ENCODE measurements at places on chromosomes 11 and 22.

GRCh38 chr11:61111786-61112517 lies 9.7 kb downstream of the CD5 start:
- DNase-seq: no peak

- no peak for DNase-seq
Observed at GRCh38 chr11:121681550-121682268, 228.9 kb upstream of the SORL1-AS1 start.

GRCh38 chr11:109486129-109486528 lies 64.1 kb downstream of the C11orf87 start:
- DNase-seq: no peak

DNA sequence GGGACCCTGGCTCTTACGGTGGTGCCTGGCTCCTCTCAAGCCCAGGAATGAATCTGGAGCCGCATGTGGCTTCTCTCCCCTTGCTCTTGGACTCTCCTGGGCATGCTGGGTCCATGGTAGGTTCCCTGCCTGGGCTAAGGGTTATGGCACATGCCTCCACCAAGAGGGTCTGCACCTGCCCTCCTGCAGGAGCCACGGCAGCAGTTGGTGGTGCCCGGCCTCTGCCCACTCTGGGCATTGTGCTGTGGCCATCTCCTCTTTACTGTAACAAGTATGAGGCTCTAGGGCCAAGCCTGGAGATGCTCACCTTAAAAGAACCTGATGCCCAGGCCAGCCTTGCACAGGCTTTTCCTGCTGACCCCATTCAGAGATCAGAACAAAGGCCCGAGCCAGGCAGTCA lies 104.0 kb upstream of the PITPNB start:
- no peak for DNase-seq

DNA sequence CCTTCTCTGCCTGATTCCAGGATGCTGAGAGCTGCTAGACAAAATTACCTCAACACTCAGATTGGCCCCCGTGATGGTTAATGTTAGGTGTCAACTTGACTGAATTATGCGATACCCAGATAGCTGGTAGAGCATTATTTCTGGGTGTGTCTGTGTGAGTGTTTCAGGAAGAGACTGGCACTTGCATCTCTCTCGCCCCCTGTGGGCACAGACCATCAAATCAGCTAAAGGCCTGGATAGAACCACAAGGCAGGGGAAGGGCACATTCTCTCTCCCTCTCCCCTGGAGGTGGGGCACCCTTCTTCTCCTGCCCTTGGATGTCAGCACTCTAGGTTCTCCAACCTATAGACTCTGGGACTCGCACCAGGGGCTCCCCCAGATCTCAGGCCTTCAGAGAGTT lies 79.7 kb downstream of the KIRREL3 start:
- no peak for DNase-seq

- DNase-seq: no peak
Observed at GRCh38 chr22:20237480-20238440, 30.4 kb downstream of the RTN4R start.

- peak; percentile 30 for DNase-seq
Observed at GRCh38 chr11:7672960-7673723, at the start of gene CYB5R2. Gene CYB5R2 (minus strand): TSS chr11:7673500. CDS start chr11:7672825, 675 bp downstream.

DNA sequence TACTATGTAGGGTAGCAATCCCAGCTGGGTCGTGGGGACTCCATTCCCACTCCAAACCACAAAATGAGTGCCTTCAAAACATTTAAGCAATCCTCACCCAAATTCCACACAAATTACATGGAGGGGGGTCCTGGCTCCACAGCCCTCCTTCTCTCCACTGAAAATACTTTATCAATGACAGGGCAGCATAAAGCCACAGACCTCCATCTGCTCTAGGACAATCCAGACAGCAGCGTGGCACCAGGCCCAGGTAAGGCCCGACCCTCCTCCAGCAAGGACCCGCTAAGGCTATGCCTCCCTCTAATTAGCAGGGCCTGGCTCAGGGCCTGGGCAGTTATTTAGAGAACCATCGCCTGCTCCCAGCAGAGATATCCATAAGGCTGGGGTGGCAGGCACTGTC lies at the start of gene PANX3:
Gene PANX3, plus strand, starts transcription at position 365 of the 400 bp plus-strand sequence. CDS start 129 bp downstream, outside the sequence.
- no peak for DNase-seq

GRCh38 chr11:86524620-86525352 lies 147.6 kb downstream of the ME3 start:
- peak; percentile 65 for DNase-seq

GRCh38 chr22:21624120-21624879 lies 5.5 kb downstream of the YDJC start:
- DNase-seq: no peak

DNA sequence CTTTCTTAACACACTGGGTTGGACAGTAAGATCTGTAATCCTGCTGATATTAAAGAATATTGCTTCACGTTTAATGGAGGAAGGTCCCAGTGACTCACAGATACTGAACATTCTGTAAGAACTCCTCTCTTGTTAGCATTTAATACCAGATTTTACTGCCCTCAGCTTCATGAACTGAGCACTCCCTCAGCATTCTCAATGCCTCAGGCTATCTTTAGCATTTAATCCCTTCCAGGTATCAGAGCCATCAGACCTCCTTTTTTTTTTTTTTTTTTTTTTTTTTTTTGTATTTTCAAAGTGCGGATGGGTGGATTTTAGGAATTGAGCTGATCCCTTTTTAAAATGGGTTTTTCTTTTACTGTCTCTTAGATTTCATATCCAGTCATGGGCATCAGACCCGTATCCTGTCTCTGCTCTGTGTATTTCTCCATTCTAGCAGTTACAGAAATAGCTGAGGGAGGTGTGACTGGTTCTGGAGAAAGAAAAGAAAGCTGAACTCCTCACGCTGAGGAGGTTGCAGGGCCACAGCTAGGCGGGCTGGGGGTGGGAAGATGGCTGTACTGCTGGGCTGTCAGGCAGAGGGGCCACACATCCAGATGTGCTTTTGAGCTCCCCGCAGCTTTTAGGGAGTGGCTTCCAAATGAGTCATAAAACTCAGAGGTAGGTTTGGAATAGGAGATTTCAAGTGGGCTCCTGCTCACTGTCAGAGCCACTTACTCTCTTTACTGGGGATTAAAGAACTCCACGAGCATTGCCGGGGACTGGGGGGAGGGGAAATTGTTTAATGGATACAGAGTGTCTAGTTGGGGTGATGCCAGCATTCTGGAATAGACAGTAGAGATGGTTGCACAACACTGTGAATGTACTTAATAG lies 97.0 kb downstream of the SYT9 start:
- peak; percentile 39 for DNase-seq

GRCh38 chr11:124315052-124315451 lies 1.3 kb upstream of the OR8D1 start:
- no peak for DNase-seq

DNA sequence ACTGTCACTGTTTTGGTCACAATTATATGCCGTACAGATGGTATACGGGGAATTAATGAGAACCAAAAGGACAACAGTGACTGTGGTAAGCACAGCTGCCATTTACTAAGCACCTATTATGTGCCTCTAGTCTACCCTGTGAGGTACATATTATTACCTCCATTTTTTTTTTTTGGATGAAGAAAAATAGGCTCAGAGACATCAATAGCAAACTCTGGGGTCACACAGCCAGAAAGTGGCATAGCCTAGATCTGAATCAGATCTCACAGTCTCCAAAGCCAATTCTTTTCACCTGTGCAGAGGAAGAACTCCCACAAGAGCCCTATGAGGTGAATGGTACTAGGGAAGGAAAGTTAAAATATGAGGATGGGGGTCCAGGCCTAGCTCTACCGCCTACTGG lies 68.9 kb downstream of the USP35 start:
- DNase-seq: no peak

DNA sequence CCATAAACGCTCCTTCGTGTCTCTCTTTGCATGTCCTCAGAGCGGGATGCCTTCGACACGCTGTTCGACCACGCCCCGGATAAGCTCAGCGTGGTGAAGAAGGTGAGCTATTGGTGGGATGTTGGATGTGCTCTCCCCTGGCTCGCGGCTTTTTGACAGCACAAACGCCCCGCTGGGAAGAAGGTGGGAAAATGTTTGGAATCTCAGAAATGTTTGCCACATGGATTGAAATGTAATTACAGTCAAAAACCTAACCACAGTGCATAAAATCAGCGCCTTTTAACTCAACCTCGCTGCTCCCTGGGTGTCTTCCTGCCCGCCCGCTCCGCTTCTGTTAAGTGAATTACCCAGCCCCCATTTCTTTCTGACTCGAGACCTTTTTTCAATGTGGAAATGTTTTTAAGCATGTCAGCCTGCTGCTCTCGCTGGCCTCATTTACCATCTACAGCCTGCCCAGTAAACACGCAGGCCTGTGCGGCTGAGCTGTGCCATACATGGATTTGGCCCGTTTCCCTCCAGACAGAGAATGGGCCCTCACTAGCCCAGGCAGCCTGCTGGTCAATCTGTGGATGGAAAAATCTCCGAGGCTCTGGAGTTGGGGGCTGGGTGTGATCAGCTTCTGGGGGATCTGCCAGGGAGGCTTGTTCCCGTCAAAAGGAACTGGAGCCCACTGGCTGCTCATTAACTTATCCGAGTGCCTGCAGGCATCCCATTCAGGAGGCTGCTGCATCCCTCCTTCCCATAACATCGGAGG lies 32.7 kb upstream of the PARVG start:
- DNase-seq: no peak

GRCh38 chr11:86676533-86677154 lies 4.2 kb upstream of the ME3 start:
- DNase-seq: no peak

- DNase-seq: no peak
Observed at GRCh38 chr22:25161017-25161915, 38.4 kb upstream of the CRYBB3 start.

- DNase-seq: no peak
Observed at GRCh38 chr11:102733232-102733875, 8.6 kb upstream of the MMP8 start.

DNA sequence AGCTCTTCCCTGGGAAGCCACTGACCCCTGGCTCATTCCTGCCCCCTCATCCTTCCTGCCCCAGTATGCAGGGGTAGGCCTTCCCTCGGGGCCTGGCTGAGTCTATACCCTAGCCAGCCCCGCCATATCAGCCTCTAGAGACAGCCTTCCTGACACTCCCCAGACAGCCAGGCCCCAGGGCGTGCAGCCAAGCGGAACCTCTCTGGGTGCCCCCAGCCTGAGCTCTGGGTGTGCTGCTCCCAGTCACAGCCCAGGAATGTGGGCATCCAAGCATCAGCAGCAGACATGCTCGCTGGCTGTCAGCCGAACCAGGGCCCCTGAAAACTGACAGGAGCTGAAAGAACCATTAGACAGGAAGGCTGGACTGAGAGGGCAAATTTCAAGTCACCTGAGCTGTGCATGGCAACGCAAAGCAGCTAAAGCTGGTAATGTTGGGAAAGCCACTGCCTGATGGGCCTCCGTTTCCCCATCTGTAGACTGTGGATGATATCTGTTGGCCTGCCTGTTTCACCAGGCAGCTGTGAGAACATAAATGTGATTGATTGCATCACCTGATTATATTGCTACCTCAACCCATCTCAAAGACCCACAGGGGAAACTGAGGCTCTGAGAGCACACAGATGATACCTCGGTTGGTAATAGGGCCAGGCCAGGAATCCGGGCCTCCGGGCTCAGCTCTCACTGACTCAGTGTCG lies 93.2 kb downstream of the LRRC32 start:
- DNase-seq: peak; percentile 41

- DNase-seq: no peak
Observed at GRCh38 chr11:83023410-83023809, 48.3 kb downstream of the RAB30 start.

DNA sequence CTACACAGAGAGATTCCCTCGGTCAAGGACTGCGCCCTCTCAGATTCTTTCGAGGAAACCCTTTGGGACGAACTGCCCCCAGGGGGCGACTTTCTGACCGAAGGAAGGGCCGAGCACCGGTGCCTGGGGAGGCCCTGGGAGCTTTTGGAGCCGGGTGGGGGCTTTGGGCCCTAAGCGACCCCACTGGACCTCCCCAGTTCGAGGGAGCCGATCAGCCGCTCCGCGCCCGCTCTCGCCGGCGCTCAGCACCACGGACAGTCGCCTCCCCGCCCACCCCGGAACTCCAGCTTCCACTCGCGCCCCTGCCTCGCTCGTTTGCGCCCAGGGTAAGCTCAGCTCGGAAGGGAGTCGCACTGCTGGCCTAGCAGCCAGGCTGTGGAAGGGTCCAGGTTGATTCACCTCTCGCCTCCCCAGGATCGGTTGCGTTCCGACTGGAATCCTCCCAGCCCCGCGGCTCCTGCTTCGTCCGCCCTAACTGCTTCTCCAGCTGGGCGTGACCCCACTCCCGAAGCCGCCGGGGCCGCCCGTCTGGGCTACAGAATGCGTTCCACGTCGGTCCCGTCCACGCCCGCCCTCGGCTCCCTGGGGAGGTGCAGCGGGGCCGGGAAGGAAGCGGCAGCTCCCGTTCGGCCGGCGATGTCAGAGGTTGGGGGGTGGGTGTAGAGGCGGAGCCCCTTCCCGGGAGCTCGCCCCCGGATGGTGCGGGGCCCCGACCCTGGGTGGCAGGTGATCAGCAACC lies 428 bp downstream of the SCN3B start:
- no peak for DNase-seq

DNA sequence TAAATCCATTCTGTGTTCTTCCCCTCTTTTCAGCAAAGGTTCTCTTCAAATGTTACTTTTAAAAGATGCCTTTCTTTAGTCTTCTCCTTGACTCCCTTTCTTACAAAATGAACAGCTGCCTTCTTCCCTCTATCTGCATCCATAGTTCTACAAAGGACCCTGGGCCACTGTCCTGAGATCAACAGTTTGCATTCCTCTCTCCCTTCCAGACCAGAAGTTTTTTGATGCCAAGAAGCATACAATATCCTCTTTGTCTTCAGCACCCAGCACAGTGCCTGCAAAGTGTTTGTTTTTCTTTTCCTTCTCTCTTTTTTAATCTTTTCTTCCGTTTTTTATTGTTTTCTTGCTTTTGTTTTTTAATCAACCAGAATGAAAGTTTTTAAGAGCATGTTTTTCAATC lies 183.5 kb upstream of the SNX19 start:
- no peak for DNase-seq

- DNase-seq: no peak
Observed at GRCh38 chr11:34653851-34654482, 33.1 kb downstream of the EHF start.

DNA sequence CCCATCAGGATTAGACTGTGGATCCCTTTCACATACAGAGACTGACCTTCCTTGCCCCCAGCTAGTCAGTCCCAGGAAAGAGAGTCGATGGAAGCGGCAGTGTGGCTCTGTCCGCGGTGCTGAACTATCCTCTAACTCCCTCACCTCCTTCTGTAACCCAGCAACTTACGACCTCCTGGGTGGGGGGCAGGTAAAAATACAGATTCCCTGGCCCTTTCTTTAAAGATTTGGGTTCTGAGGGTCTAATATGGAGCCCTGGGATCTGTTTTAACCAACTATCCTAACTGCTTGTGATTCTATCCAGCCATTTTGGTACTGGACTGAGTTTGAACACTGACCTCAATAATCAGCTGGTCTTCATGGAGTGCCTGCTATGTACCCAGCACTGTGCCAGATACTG lies 23.2 kb downstream of the MFNG start:
- no peak for DNase-seq

Data from skin of body (tissue), 3 donors.